ENCODE measurements at places on chromosomes 6 and 20. TPM values are rescaled to one million over a fixed set of nuclear protein-coding genes. Genes with fewer than 3 reads are reported as not detected.

CALHM4 gene
- total RNA-seq, result not detected

BNIP5 gene
- not detected for total RNA-seq

SRMS gene
- total RNA-seq, result not detected

METTL24 gene
- not detected for total RNA-seq

HSPA1L gene
- total RNA-seq, result 3.1 TPM

GSTA3 gene
- total RNA-seq, result not detected

PAK5 gene
- not detected for total RNA-seq

AVP gene
- total RNA-seq, result not detected

INSM1 gene
- total RNA-seq, result not detected

ETV7 gene
- total RNA-seq, result 4.6 TPM

TNFRSF6B gene
- total RNA-seq, result not detected

RRP36 gene
- total RNA-seq, result 84.3 TPM

DNA sequence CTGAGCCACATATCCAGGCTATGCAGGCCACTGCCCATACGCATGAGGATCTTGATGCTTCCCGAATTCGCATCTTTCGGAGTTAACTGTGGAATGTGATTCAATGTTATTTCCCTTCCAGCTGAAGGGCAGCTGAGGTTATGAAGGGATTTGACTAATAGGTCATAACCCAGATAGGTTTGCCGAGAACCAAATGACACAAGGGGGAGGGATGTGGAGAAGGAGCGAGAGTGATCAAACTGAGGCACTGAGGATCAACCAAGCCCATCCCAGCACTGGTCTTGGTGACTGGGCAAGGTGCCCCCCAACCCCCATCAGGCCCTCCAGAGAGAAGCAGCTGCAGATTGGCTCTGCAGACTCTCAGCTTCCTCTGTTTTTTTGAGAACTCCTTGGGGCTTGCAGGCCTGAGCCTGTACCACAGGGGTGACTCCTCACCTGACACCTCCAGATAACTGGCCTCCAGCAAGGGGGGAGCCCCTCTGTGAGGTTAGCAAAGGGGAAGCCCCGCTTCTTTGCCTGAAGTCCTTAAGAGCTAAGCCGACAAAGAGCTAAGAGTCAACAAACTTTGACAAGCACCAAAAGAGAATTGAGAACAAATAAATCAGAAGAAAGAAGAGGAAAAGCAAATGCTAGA lies 185.9 kb downstream of the PDE7B start:
- H3K27ac ChIP-seq, result no peak overlapping the region
- no peak overlapping the region for H3K4me3 ChIP-seq
- H3K4me1 ChIP-seq, result peaks cover 11% of the 10 kb centered on the region
- no peaks in the 10 kb centered on the region for H3K36me3 ChIP-seq
- DNase-seq, result peak; percentile 32

DNA sequence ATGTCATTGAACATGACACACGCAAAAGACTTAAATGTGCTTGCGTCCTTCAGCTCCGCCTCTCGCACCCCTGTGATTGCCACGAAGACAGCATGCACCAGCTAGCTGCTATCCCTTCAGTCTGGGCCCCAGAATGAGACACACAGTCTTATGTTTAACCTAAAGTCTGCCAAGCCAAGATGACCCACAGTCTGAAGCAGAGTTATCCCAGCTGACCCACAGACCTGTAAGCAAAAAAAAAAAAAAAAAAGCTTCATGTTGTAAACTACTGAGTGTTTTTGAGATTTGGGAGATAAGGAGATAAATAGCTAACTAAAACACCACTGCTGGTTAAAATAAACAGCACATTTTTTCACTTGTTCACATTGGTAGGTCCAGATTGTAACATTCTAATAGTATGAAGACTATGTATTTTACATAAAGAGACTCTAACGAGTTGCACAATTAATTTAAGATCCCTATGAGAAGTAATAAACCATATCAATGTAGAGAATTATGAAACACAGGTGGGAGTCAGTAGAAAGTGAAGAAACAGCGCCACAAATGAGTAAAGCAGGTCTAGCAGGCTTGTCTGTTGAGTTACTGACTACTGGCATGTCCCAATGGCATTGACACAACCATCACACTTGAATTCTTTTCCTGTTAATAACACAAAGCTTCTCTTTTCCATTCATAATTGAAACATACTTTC lies 47.4 kb upstream of the CCDC28A start:
- H3K4me1 ChIP-seq, result peaks cover 2% of the 10 kb centered on the region
- no peaks in the 10 kb centered on the region for H3K36me3 ChIP-seq
- H3K27ac ChIP-seq, result no peak overlapping the region
- H3K27me3 ChIP-seq, result peaks cover 3% of the 10 kb centered on the region
- DNase-seq, result no peak

- no peaks in the 10 kb centered on the region for H3K4me1 ChIP-seq
- H3K4me3 ChIP-seq, result no peak overlapping the region
- H3K27ac ChIP-seq, result no peak overlapping the region
- H3K27me3 ChIP-seq, result peaks cover 4% of the 10 kb centered on the region
- no peak for DNase-seq
- no peaks in the 10 kb centered on the region for H3K36me3 ChIP-seq
These were observed 236.1 kb downstream of the SYNDIG1 start for GRCh38 chr20:24705486-24705885.

DNA sequence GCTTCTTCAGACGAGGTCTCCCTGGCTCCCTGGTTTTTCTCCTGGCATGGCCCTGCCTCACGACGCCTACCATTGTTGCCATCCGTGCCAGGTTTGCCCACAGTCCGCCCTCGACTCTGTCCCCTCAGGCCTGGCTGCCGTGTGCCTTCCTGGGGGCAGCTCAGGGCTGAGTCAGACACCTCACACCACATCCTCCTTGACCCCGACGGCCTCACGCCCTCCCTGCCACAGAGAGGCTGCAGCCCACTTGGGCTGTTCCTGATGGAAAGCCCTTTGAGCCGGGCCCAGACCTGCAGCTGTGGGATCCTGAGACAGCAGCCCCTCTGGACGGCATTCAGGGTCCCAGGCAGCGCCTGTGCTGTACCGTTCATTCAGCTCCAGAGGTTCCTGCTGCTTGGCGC lies 108.3 kb downstream of the PSMB1 start:
- DNase-seq, result no peak
- H3K36me3 ChIP-seq, result no peaks in the 10 kb centered on the region
- no peak overlapping the region for H3K27ac ChIP-seq
- H3K4me3 ChIP-seq, result no peak overlapping the region

- no peak for DNase-seq
- no peak overlapping the region for H3K4me3 ChIP-seq
- no peaks in the 10 kb centered on the region for H3K27me3 ChIP-seq
These were observed 28.7 kb downstream of the DNAJC5 start for GRCh38 chr20:63923651-63924050.

GRCh38 chr6:82040405-82041221 lies 206.9 kb downstream of the IBTK start:
- no peaks in the 10 kb centered on the region for H3K4me1 ChIP-seq
- H3K4me3 ChIP-seq, result no peak overlapping the region
- no peaks in the 10 kb centered on the region for H3K36me3 ChIP-seq
- H3K27ac ChIP-seq, result no peak overlapping the region
- no peak for DNase-seq
- H3K27me3 ChIP-seq, result no peaks in the 10 kb centered on the region

DNA sequence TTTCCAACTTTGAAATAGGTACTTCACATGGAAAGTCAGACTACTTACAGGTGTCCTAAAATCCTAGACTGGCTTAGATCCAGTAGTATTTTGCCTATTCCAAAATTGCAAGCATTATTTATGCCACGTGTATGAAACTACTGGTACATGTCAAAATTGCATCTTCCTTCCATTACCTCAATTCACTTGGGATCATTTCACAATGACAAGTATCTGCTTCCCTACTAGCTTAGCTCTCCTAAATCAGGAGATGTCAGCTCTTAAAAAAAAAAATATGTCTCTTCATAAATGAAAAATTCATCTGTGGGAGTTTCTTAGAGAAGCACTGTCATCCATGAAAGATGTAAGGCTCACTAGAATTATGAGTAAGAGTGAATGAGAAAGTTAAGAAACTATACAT lies 466.6 kb upstream of the MANEA start:
- no peaks in the 10 kb centered on the region for H3K36me3 ChIP-seq
- no peaks in the 10 kb centered on the region for H3K27me3 ChIP-seq
- H3K4me3 ChIP-seq, result no peak overlapping the region
- H3K4me1 ChIP-seq, result no peaks in the 10 kb centered on the region
- DNase-seq, result no peak

- no peak overlapping the region for H3K4me3 ChIP-seq
- no peaks in the 10 kb centered on the region for H3K36me3 ChIP-seq
- no peak overlapping the region for H3K27ac ChIP-seq
- no peaks in the 10 kb centered on the region for H3K4me1 ChIP-seq
- DNase-seq, result no peak
- H3K27me3 ChIP-seq, result no peaks in the 10 kb centered on the region
These were observed 96.6 kb downstream of the HAO1 start for GRCh38 chr20:7843613-7844012.

- no peaks in the 10 kb centered on the region for H3K36me3 ChIP-seq
- H3K4me1 ChIP-seq, result peaks cover 7% of the 10 kb centered on the region
- H3K27ac ChIP-seq, result no peak overlapping the region
- no peak overlapping the region for H3K4me3 ChIP-seq
- H3K27me3 ChIP-seq, result peaks cover 10% of the 10 kb centered on the region
- DNase-seq, result no peak
These were observed 70.3 kb upstream of the HEY2 start for GRCh38 chr6:125679128-125679527.

DNA sequence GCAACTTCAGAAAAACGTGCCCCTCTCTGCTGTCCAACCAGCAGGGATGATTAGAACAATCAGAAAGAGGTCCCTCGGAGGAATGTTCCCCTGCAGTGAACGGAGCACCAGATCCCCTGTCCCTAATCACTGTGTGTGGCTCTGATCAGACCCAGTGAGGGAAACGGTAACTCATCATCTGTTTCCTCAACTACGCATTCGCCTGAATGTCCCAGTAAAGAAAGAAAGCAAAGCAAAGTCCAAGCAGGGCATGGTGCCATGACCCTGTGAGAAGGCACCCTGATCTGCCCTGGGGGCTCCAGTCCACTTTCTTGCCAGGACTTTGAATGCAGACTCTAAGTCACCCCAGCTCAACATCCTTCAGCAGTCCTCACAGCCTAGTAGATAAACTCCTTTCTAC lies 149.2 kb downstream of the LY86 start:
- DNase-seq, result no peak
- peaks cover 37% of the 10 kb centered on the region for H3K27me3 ChIP-seq
- no peak overlapping the region for H3K4me3 ChIP-seq
- no peak overlapping the region for H3K27ac ChIP-seq

GRCh38 chr6:16124198-16125180 lies 4.4 kb upstream of the MYLIP start:
- H3K27ac ChIP-seq, result no peak overlapping the region
- no peaks in the 10 kb centered on the region for H3K36me3 ChIP-seq
- no peak overlapping the region for H3K4me3 ChIP-seq
- peaks cover 42% of the 10 kb centered on the region for H3K27me3 ChIP-seq

GRCh38 chr6:90273863-90274262 lies 22.8 kb downstream of the BACH2 start:
- peak overlapping the region; percentile 75 for H3K4me3 ChIP-seq
- peaks cover 56% of the 10 kb centered on the region for H3K36me3 ChIP-seq
- peaks cover 92% of the 10 kb centered on the region for H3K4me1 ChIP-seq
- H3K27me3 ChIP-seq, result no peaks in the 10 kb centered on the region
- H3K27ac ChIP-seq, result peak overlapping the region; percentile 94

DNA sequence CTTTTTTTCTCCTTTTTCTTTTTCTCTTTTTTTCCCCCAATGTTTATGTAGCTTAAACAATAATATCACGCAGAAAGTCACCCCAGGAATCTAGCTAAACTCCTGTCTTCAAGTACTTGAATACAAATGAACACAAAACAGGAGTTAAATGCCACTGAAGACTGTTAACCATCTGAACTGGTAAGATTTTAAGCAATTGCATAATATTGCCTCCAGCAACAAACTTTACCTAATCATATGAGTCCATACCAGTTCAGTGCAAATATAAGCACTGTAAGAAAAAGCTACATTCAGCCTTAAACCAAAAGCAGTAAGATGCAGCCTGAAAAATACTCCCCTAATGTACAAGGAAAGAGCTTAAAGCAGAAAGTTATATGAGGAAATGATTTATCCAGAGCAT lies 173.9 kb upstream of the TFAP2D start:
- DNase-seq, result no peak
- no peak overlapping the region for H3K4me3 ChIP-seq
- H3K27ac ChIP-seq, result no peak overlapping the region
- H3K4me1 ChIP-seq, result no peaks in the 10 kb centered on the region
- H3K27me3 ChIP-seq, result no peaks in the 10 kb centered on the region

DNA sequence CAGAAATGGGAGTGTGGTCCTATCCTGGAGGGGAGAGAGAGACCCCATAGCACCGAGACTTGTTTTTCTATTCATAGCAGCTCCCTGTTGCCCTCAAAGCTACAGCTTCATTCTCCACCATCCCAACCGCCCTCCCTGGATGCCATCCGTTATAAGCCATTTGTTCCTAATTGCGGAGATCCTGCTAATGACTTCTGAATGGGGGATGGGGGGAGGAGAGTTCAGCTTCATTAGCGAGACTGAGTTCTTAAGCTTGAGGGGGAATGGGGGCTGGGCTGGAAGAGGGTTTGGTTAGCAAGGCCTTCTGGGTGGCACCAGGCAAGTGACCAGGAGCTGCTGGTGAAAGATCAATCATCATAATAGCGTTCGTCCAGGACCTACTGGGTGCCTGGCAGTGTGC lies 27.1 kb downstream of the FOXP4 start:
- no peak for DNase-seq
- H3K4me1 ChIP-seq, result no peaks in the 10 kb centered on the region
- peaks cover 4% of the 10 kb centered on the region for H3K27me3 ChIP-seq
- H3K36me3 ChIP-seq, result no peaks in the 10 kb centered on the region
- H3K27ac ChIP-seq, result no peak overlapping the region
- no peak overlapping the region for H3K4me3 ChIP-seq

- peaks cover 8% of the 10 kb centered on the region for H3K4me1 ChIP-seq
- no peak for DNase-seq
- H3K27ac ChIP-seq, result no peak overlapping the region
- no peaks in the 10 kb centered on the region for H3K36me3 ChIP-seq
- H3K27me3 ChIP-seq, result peaks cover 27% of the 10 kb centered on the region
- H3K4me3 ChIP-seq, result no peak overlapping the region
These were observed 28.1 kb upstream of the RALGAPA2 start for GRCh38 chr20:20740541-20740940.

DNA sequence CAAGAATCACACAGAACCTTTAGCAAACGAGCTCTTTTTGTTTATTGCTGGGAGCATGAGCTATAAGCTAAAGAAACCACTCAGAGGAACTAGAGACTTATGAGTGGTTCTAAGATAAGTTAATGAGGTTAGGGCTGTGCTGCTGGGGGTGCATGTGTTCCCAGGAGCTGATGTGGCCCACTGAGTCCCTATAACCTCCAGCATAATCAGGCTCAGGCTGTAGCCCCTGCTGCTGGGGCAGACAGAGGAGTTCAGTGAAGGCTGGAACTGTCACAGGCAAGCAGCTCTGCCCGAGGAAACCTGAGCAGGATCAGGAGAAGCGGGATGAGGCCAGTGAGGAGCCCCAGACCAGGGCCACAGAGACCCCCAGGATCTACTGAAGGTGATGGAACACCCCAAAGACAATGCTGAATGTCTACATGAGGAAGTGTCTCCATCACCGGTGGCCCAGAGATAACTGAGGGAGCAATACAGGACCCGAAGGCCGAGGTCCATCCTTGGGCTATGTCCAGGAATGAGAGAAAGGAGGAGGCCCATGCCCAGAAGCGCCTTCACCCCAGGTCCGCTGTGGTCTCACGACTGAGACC lies 17.3 kb downstream of the TUBB2B start:
- H3K4me3 ChIP-seq, result no peak overlapping the region
- H3K27ac ChIP-seq, result no peak overlapping the region
- no peak for DNase-seq
- no peaks in the 10 kb centered on the region for H3K36me3 ChIP-seq
